ENCODE measurements at places on chromosomes 6 and 20. TPM values are rescaled to one million over a fixed set of nuclear protein-coding genes. Genes with fewer than 3 reads are reported as not detected.

GRCh38 chr6:157253017-157253416, 70.3 kb downstream of the TMEM242 start:
- DNase-seq: no peak

DNA sequence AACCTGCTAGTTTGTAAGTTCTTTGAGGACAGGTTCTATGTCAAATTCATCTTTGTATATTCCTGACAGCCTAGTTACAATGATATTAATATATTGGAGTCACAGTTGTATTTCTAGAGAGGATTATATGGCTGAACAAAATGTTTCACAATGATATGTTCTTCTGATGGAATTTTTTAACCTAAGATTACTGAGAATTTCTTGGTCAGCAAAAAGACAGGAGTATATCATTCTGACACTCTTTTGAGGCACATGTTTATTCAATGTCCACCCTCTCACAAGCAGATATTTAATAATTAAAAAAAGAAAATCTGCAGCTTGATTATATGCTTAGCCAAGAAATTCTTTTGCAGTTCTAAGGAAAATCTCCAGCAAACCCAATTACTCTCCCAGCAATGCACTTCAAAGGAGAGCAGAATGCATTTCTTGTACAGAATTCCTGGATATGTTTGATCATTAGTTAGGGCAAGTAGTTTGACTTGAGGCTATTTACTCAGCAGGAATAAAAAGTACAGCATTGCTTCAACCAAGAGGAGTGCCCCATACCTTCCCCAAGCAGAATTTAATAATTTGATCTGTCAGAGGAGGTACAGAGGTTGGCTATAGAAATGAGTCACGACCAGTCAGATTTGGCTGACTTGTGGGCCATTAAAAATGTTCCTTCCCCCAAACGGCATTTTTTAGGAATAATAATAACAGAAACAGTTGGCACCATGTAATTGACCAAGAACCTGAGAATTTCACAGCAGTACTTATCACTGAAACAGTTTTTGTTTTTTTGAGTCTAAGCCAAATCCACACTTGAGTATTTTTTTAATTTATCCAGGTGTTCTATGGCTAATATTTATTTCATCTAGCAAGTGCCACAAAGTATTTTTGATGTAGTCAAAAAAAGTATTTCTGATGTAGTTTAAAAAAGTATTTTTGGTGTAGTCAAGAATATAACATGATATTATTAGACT, 508.1 kb upstream of the FLRT3 start:
- peak; percentile 94 for DNase-seq

- DNase-seq: no peak
Observed at GRCh38 chr6:7136859-7137334, 29.1 kb downstream of the RREB1 start.

GRCh38 chr6:163984124-163984936, 569.8 kb downstream of the QKI start:
- DNase-seq: no peak

DNA sequence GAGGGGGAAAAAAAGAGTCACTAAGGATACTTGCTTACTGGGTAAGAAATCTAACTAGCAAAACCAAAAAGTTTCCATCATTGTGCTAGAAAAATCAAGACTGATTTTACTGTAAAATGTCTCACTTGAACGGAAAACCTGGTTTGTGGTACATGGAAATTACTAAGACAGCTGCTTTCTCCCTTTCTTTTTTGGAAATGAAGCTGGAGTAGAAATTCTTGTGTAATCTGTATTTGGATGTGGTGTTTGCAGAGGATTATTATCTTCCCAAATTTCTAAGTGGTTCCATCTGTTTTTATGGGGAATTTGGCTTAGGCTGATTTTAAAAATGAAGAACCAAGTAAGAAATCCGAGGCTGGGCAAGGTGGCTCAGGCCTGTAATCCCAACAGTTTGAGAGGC, 20.4 kb downstream of the EPB41L2 start:
- DNase-seq: no peak

- DNase-seq: no peak
Observed at GRCh38 chr20:10781526-10781925, 107.7 kb upstream of the JAG1 start.

The OPRL1 gene
- 0.24 TPM for polyA plus RNA-seq

The OVOL2 gene
- 6.1 TPM for polyA plus RNA-seq

Data from mammary epithelial cell (primary cell).